ENCODE measurements at places on chromosomes 1 and 21. TPM values are rescaled to one million over a fixed set of nuclear protein-coding genes. Genes with fewer than 3 reads are reported as not detected.

DNA sequence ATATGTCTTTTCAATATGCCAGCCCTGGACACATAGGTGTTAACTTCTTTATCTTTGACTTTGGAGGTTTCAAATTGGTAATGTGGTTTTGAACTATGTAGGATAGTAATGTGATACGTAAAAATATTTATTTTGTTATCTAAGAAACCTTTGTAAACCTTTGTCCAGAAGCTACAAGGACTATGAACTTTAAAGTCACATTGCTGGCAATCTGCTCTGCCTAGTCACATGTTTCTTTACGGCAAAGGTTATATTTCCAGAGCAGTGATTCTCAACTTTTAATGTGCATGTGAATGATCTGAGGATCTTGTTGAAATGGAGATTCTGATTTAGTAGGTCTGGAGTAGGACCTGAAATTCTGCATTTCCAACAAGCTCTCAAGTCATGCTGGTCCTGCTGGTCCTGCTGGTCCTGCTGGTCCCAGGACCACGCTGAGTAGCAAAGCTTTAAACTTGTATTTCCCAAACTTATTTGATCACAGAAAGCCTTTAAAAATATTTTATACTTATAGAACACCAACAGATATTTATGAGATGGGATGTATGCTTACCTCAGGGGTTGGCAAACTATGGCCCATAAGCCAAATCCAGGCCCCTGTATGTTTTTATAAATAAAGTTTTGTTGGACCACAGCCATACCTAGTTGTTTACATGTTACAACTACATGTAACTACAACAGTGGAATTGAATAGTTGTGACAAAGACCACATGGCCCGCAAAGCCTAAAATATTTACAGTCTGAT is 57.9 kb upstream of the QSOX1 start:
- no peak overlapping the region for H3K27ac ChIP-seq
- H3K4me1 ChIP-seq, result peaks cover 3% of the 10 kb centered on the region
- H3K27me3 ChIP-seq, result no peaks in the 10 kb centered on the region
- H3K4me3 ChIP-seq, result no peak overlapping the region

DNA sequence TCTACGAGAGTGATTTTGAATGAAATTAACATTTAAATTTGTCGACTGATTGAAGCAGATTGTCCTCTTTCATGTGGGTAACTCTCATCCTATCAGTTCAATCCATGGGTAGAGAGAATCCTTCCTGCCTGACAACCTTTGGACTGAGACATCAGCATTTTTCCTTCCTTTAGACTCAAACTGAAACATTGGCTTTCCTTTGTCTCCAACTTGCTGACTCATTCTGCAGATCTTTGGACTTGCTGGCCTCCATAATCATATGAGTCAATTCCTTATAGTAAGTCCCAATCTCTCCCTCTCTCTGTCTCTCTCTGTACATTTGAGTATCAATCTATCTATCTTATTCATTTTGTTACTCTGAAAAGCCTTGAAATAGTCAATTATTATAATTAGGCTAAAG is 416.7 kb downstream of the LRRIQ3 start:
- no peaks in the 10 kb centered on the region for H3K4me1 ChIP-seq
- no peaks in the 10 kb centered on the region for H3K36me3 ChIP-seq
- DNase-seq, result no peak
- no peak overlapping the region for H3K27ac ChIP-seq
- H3K27me3 ChIP-seq, result no peaks in the 10 kb centered on the region

DNA sequence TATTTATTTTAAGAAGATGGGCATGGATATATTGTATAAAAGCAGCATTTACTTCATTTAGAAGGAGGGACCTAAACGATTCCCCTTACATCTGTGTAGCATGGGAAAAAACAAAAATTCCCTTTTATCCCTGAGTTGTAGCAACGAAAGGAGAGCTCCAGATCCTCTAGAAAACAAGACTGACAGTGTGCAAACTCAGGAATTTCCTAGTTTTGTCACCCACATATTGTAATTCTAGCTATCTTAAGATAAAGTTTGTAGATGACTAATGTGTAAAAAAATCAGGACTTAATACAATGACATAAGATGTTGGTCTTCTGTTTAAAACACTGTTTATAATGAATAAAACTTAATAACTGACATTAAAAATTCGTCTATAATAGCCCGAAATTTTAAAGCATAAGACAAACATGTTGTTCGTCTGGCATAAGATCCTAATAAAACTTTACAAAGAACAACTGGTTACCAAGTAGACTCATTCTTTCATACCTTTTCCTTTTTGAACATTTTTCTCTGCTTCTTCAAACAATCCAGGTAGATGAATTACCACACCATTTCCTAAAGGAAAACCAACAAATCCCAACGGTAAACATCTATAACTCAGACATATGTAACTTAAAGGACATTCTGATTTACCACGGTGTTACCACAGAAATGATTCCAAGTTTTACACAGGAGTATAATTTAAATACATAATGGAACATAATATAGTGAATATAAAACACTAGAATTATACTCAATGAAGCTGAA is 15.2 kb downstream of the ADSS2 start:
- H3K4me3 ChIP-seq, result no peak overlapping the region
- DNase-seq, result no peak
- H3K27ac ChIP-seq, result no peak overlapping the region

DNA sequence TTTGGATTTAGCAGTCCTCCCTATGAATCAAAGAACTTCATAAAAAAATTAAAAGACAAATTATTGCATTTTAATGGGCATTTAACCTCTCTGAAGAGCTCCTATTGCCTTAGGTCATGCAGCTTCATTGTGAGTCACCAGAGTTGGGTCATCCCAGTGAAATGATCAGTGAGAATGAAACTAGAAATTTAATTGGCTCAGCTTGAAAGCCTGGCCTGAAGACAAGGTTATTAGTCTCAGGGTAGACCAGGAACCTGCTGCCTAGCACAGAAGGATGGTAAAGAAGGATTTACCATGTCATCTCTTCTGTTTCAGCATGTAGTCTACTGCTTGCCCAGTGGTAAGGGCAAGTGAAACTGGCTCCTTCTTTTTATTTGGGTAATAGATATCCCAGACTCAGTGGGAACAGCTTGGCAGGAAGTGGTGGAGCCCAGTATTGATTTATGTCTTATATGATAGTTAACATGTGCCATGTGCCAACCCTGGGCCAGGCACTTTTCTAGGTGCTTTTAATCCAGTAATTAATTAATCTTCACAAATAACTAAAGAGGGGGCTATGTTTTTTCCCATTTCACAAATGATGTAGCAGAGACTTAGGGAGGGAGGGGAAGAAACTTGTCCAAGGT is 23.6 kb downstream of the LAMC2 start:
- no peaks in the 10 kb centered on the region for H3K4me1 ChIP-seq
- H3K27me3 ChIP-seq, result no peaks in the 10 kb centered on the region
- H3K36me3 ChIP-seq, result no peaks in the 10 kb centered on the region
- H3K27ac ChIP-seq, result no peak overlapping the region

DIO1 gene
- 1.9 TPM for total RNA-seq

CFHR2 gene
- not detected for total RNA-seq

GRCh38 chr1:167345386-167345733 is 124.7 kb downstream of the POU2F1 start:
- peaks cover 3% of the 10 kb centered on the region for H3K36me3 ChIP-seq
- H3K27ac ChIP-seq, result no peak overlapping the region
- no peaks in the 10 kb centered on the region for H3K4me1 ChIP-seq
